CD4-positive, alpha-beta T cell treated with Interleukin-6 at 100 ng/mL for 8 hours (primary cell): ENCODE measurements at places on chromosomes 4 and X.

GRCh38 chr4:156968479-156968984 is 3.1 kb downstream of the PDGFC start:
- DNase-seq: no peak

DNA sequence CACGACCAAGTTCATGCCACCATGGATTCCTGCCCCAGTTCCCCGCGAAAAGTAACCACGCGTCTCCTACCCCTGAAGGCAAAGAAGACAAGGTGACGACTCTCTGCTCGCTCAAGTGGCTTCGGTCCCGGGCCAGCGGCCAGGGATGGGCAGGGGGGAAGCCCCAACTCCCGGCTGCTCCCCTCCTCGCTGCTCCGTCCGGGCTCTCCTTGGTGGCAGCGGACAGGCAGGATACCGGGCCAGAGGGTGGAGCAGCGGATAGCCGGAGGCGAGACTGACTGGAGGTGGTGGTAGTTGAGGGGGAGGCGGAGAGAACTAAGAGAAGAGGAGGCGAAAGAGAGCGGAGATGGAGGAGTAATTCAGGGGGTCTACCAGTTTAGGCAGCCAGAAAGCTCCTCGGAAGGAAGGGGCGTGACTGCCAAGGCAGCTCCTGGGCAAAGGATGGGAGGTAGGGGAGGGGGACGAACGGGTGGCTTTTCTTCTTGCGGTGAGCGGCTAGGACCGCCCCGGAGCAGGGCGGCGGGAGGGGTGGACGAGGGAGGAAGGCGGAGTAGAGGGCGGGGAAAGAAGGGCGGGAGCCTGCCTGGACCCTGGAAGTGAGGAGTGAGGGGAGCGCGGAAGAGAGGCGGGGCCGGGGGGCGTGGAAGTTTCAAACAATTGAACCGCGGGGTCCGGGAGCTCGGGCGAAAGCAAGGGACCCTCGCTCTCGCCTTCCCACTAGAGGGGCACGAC is at the start of gene AMOT:
Gene AMOT, minus strand, starts transcription at position 450 of the 732 bp plus-strand sequence. CDS start 17,705 bp downstream, outside the sequence.
- peak; percentile 62 for DNase-seq

DNA sequence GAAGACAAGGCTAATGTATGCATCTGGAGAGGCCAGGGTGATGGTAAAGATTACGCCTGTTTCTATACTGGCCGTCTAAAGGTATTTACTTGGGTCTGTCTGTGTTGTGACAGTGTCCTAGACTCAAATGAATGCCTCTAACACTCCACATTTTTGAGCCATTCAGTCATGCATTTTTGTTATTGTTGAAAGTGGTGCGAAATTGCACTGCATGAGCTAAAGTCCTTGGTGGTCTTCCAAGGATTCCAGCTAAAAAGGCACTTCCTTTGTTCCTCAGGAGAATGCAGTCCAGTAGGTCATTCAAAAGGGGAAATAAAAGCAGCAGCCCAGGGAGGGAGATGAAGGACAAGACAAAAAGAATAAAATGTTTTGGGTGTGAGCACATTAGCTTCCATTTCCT is 3.0 kb downstream of the GPC4 start:
- DNase-seq: no peak

DNA sequence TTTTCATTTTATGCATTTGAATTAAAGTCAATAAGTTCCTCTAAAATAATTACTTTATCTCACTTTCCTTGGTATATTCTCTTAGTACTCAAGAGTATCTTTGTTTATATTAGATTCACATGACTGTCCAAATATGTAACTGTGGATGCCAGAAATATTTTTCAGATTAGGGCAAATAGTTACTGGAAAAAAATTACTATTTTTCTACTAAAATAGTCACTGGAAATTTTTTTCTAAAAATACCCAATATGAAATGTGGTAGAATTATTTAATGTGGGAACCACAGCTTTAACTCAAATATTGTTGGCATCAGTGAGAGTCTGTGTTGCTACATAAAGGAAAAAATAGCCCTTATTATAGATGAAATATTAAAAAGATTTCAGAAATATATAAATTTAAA is 70.4 kb upstream of the NMU start:
- DNase-seq: no peak

DNA sequence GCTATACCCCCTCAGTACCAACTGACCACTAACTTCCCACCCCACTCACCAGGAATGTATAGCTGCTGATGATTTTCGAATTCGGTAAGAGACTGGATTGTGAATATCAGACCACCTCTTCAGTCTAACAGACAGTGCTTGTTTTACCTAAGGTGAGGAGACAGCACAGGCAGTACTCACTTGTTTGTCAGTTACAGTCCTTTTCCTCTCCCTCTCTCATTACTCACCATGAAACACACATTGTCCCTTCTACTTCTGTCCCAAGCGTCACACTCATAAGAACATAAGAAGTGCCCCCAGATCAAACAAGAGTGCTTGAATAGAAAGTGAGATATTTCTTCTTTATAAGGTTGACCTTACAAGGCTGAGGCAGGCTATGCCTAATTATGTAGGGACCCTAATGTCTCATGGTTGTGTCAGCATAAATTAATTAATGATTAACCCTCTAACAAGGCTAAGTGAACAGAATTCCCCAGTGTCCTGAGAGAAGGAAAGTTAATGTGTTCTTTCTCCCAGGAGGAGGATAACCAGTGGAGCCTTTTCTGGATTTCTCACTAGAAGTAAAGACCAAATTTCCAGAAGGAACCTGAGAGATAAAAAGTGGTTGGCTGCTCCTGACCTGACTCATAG is 32.2 kb downstream of the ZCCHC12 start:
- DNase-seq: no peak

GRCh38 chrX:23788521-23788920 is 5.5 kb downstream of the SAT1 start:
- no peak for DNase-seq
